CD4-positive, alpha-beta T cell treated with Interleukin-1 beta for 1 hour (primary cell): ENCODE measurements at places on chromosomes 1 and 21.

DNA sequence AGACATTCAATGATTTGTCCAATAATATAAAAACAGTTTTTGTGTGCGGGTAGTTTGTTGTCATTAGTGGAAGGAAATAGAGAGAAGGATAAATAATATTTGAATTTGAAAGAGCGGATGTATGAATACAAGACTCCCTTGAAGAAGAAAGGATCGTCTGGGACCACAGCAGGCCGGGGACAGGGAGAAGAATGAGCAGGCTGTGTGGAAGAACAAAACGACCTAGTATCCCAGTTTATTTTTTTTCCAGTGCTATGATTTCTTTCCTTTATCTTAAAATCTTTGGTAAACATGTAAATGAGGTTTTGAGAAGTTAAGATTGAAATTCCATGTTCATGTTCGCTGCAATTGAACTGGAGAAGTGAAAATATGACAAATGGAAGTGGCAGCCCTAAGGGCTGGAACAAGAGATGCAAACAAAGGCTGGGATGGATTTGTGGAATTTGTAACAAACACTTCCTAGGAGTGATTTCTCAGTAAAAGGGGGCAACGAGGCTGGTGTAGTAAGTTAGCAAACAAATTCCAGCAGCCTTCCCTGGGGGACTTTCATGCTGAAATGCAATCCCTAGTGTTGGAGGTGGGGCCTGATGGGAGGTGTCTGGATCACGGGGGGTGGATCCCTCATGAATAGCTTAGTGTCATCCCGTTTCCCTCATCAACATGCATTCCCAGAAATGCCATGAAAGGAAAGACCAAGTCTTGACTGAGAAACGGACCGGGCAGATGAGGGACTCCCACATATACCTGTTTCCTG, 10.2 kb upstream of the IFI16 start:
- DNase-seq = no peak

- peak; percentile 69 for DNase-seq
These were observed 296 bp upstream of the RNPEP start for GRCh38 chr1:201982082-201982622.

DNA sequence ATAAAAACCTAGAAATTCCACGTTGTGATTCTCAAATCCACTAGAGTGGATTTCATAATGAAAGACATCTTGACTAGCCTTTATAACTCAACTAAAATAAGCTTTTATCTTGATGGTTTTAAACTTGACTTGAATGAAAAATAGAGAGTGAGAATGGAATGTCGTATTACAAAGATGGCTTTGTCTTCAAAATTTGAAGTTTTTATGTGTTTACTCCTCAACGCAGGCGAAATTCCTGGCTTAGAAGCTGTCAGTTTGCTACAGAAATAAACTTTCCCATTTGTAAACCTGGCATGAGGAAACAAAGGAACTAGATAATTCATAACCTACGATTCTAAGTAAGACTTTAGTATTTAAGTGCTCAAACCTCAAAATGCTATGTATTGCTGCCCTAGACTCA, 90.0 kb upstream of the KRTAP19-8 start:
- no peak for DNase-seq

DNA sequence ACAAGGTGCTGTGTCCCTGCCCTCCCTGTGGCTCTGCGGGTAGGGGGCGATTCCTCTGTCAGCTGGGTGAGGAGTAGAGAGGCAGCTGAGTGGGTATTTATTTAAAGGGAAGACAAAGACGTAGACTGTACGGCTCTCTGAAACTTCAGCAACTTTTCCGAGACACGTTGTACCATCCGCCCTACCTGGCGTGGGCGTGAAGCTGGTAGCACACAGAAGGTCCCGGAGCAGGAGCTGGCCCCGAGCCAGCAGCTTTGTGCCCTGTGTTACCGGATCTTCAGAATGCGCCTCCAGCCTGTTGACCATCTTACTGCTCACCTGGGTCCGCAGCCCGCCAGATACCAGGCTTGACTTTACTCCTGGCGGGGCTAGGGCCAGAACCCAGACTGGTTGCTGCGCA, 34.9 kb downstream of the PRKCZ start:
- DNase-seq = no peak
